Daoy (cell line): ENCODE measurements at places on chromosomes 16 and 17.
A peak's percentile ranks its signal among the peaks of the same experiment; 100 is the strongest.

DNA sequence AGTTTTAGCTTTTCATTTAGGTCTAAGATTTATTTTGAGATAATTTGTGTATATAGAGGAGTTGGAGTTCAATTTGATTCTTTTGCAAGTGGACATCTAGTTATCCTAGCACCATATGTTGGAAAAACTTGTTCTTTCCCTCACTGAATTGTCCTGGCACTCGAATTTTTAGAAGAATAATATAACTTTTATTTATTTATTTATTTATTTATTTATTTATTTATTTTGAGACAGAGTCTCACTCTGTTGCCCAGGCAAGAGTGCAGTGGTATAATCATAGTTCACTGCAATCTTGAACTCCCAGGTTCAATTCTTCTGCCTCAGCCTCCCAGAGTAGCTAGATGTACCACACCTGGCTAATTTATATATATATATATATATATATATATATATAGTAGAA is 29.4 kb downstream of the PPM1E start:
- DNase-seq, result no peak

DNA sequence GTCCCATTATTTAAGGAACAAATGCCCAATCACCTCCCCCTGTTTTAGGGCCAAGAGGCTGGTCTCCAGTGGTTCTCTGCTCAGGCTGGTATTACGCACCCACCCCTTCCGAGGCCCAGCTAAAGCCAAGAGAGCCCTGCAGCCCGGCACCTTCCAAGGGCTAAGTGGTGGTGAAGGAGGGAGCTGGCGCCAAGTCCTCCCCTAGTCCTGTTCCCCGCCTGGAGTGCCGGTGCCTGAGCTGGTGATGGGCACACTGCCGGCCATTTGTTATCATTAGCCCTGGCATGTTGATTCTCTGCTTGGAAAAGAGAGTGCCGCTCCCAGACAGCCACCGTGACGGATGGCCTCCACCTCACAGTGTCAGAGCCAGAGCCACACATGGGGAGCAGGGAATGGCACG is 31.9 kb downstream of the GRIN2C start:
- DNase-seq, result no peak

- peak; percentile 31 for DNase-seq
Observed at GRCh38 chr17:71361656-71362450, 759.0 kb upstream of the SOX9 start.

GRCh38 chr16:81445966-81446906 is 1.6 kb downstream of the CMIP start:
- DNase-seq, result peak; percentile 55

DNA sequence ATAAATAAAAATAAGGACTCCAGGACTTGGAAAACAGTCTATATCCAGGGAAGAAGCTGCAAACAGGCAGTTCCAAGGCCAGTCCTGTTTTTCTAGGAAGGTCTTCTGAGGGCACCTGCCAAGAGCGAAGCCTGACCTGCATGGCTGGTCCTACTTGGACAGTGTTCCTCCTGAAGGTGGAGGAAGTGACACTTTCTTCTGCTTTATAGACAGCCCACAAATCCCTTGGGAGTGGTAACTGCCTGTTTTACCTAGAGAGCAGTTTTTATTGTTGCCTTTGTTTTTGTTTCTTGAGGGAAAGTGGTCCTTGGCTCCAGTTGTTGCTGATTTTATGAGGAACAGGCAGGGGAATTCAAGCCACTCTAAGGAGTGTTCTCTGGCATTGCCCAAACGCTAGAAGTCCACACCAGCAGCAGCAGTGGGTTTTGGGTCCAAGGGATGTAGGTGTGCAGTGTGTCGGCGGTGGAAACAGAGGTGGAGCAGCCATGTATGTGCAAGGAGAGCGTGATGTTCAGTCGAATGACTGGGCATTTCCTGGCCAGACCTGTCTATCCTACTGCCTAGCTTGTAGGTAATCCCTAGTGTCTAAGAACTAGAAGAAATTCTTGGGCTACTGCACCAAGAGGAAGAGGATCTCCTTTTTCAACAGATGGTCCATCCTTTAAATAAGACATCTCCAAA is 35.3 kb downstream of the LDHD start:
- no peak for DNase-seq

GRCh38 chr17:15236281-15237105 is 28.6 kb downstream of the PMP22 start:
- DNase-seq, result peak; percentile 28

DNA sequence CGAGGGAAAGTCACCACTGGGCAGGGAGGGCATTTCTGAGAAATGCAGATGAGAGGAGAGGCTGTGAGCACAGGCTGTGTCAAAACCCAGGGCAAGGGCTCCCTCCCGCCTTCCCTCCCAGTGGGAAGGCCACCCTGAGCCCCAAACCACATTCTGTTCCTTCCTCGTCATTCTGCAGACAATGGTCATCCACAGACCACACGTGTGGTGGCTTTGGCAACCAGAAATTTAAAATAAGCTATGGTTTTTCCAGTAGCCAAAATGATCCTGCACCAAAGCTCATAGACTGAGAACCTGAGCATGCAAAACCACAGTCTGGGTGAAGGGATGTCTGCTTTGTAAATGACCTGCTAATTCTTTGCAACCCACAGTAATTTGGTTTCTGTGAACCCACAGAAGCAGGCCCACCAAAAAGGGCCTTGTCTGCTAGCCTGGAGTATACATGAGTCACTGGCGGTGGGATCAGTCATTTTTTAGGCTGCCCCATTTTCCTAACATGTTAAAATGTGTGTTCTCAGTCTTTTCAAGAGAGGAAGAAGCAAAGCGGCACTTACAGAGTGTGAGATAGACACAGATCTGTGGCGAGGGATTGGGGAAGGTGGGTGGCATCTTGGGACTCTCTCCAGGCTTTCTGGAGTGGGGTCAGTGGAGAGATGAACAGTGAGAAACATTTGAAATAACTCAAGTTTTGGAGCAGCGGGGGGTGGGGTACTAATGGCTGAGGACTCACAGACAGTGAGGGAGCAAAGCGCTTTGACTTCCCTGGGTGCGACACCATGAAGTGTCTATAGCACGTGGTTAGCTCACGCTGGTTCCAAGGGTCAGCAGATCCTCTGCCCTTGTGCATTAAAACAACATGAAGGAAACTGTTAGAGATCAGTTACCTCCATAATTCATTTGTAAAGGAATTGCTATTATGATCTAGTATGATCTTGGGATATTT is 20.5 kb downstream of the GRB7 start:
- peak; percentile 56 for DNase-seq

GRCh38 chr16:54632322-54633220 is 298.1 kb upstream of the IRX5 start:
- DNase-seq, result no peak

- DNase-seq, result no peak
Observed at GRCh38 chr17:15452746-15453145, 14.7 kb downstream of the CDRT4 start.

DNA sequence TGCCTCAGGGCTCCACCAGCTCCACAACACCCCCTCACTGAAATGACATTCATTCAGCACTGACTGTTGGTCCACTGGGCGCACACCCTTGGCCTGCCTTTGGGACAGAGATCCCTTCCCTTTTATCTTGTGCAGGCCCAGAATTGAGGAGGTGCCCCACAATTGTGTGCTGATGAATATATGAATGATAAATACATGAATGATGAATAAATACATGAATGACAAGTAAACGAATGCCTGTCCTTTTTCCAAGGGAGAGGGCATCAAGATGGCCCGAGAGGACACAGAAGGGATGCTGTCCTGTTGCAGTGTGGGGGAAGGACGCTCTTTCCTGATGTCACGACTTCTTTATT is 5.7 kb downstream of the CCR7 start:
- DNase-seq, result no peak

- no peak for DNase-seq
Observed at GRCh38 chr16:3966681-3967080, 86.2 kb upstream of the CREBBP start.

DNA sequence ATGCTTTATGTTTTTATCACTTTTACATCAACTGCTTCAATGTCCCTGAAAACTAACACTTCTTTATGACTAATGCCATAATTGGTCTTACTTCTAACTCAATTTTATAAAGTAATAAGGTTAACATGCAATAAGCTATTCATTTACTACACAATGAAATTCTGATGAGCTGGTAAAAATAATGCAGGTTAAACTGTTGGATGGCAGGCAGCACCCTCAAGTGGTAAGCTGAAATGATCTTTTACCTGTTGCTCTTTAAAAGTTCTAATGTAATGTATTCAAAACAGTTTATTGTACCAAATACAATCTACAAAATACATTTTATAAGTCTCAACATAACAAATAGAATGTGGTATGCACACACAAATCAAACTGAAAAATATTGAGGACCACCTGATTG is 1280.3 kb downstream of the CDH8 start:
- no peak for DNase-seq

DNA sequence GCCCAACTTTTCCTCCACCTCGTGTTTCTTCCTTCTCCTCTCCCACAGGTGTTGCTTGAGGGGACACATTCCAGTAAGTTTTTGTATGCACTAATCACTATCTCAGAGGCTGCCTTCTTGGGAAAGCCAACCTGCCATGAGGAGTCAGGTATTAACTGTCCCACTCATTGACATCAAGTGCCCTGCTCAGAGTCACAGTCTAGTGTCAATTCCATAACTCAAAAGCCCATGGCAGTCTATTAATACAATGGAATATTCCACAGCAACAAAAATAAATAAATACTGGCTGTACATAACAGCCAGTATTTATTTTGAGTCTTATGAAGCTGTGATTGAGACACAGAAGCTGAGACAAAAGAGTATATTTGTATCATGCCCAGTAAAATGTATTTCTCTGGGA is 26.1 kb upstream of the KIF2B start:
- no peak for DNase-seq

DNA sequence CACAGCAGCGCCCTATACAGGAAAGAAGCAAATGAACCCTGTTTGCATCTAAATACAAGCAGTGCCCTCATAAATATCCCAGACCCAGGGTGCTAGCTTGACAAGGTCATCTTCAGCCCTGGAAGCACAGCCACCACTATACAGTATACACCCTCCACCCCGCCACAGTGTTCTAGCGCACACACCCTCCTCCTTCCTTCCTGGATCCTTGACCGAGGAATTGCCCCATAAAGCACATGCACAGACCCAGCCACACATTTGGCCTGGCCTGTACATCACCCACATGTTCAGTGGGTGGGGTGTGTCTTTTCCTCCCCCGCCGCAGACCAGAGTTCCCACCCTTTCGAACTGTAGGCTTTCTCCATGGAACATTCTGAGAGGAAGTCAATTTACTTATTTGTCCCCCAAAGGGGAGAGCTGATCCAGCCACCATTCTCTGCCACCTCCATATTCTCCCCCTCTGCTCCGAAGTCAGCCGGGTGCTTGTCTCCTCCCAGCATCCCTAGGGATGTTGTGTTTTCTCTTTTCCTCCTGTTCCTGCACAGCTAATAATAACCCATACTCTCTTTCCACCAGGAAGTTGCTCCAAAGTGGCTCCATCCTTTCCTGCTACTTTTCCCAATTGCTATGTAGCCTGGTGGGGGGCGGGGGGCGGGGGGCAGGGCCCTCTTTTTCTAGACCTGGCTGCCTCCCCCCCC is 6.6 kb downstream of the ABI3 start:
- DNase-seq, result no peak

GRCh38 chr16:1427473-1428461 is 3.1 kb upstream of the PERCC1 start:
- no peak for DNase-seq

DNA sequence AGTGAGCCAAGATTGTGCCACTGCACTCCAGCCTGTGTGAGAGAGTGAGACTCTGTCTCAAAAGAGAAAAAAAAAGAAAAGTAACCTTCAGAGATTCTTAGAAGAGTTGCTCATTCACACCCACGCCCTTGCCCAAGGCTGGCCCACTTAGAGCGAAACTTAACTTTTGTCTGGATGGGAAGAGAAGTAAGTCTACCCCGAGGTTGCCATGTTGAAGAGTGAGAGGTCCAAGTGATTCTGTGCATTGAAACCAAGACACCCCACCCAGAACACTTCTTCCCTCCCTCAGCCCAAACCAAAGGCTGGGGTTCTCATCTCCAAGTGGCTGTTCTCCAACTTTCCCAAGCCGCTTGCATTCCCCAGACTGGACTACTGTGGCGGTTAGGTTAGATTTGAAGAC is 2.4 kb upstream of the CISD3 start:
- no peak for DNase-seq

DNA sequence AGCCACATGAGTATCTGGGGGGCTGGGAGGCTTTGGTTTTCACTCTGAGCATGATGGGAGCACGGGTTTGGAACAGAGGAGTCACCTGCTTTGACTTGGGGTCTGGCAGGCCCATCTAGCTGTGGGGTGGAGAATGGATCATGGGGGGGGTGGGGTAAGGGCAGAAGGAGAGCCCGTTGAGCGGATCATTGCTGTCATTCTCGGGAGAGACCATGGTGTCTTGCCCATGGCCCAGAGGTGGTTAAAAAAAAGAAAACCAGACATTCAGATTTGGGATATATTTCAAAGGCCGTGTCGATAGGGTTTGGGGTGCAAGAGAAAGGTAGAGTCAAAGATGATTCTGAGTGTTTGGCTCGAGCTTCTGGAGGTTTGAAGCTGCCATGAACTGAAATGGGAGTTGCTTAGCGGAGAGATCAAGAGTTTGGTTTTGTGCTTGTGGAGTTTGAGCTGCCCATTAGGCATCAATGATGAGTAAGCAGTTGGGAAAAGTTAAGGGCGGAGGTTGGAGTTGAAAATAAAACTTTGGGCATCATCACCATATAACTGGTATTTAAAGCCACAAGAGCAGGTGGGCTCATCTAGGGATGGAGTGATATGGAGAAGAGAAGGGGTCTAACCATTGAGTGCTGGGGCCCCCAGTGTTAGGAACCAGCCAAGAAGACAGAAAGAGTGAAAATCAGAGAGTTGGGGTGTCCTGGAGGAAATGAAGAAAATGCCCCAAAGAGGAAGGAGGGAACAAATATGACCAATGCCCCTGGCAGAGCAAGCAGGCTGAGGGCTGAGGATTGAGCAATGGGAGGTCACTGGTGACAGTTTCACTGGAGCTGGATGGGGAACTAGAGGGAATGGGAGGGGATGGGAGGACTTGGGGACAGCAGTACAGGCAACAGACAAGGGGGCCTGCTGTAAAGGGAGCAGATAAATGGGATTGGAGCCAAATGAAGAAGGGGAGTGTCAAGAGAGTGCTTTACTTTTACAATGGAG is 1.9 kb downstream of the NOD2 start:
- no peak for DNase-seq

GRCh38 chr17:64480951-64481350 is 15.9 kb downstream of the POLG2 start:
- no peak for DNase-seq

DNA sequence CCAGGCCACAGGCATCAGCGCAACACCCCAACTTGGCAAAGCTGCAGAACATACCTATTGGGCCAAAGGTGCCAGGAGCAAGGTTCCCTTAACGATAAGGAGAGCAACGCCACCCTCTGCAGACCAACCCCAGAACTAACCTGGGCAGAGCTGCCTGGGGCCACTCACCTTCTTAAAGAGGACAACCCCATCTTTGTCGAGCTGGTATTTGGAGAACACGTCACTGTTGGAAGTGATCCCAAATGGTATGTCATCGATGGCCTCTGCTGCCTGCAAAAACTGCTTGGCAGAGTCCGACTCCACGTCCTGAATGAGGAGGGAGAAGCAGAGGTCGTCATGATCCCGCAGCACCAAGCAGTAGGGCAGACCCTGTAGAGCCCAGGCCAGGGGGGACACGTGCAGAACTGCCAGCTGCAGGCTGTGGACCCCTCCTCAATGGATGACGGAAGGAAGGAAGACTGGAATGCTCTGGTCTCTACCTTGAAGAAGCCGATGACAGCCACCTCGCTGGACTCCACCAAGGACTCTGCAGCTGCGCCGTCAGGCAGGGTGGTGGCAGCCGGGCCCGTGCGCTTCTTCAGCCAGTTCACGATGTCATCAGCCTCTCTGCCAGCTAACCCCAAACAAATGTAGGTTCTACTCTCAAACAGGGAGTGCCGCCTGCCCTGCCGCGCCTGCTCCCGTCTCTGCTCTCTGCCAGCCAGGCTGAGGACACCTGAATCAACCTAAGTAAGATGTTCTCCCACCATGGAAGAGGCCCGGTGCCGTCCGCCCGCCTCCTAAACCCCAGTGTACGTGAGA is 5.2 kb downstream of the P4HB start:
- DNase-seq, result no peak
